Hematopoietic multipotent progenitor cell (in vitro differentiated cells): ENCODE measurements at places on chromosomes 16 and 17.

- no peak for DNase-seq
These were observed 21.2 kb downstream of the LIG3 start for GRCh38 chr17:35001549-35001948.

- DNase-seq, result no peak
These were observed 72.5 kb upstream of the IRX3 start for GRCh38 chr16:54359081-54359480.

DNA sequence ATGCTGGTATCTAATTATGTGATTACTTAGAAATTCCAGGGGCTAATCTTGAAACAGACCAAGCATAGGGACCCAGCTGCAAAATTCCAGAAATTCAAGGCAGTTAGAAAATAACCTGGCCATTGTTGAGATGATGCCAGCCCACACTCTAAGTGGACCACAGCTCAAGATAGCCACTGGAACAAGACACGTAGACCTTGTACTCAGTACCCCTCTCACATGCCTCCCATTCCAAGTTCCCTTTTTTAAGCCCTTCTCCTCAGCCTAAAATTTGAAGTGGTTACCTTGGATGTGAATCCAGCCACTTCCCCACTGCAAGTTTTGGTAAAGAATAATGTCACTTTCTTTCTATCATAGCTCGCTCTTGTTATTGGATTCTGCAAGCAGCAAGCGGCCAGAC lies 4.1 kb upstream of the ZNF19 start:
- DNase-seq, result no peak

DNA sequence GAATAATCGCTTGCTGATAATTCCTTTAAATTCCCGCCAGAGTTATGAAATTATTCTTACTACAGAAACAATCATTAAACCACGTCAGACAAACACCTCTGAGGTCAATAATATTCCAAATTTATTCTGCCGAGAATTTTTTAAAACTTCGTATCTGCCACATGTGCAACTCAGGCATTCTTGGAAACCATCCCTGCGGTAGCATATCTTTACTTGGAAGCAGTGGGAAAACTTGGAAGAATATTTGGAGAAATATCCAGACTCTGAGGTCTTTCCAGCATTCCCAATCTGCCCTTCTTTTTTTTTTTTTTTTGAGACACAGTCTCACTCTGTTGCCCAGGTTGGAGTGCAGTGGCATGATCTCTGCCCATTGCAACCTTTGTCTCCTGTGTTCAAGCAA lies 2.0 kb upstream of the CCL11 start:
- no peak for DNase-seq

DNA sequence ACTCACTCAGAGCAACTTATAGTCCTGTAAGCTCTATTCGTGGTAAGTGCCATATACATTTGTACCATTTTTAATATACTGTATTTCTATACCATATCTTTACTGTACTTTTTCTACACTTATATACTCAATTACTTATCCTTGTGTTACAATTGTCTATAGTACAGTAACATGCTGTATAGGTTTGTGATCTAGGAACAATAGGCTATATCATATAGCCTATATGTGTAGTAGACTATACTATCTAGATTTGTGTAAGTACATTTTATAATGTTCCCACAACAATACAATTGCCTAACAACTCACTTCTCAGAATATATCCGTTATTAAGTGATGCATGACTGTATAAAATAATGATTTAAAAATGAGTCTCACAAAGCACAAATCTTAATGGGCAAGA lies 123.3 kb upstream of the NACA2 start:
- DNase-seq, result no peak

DNA sequence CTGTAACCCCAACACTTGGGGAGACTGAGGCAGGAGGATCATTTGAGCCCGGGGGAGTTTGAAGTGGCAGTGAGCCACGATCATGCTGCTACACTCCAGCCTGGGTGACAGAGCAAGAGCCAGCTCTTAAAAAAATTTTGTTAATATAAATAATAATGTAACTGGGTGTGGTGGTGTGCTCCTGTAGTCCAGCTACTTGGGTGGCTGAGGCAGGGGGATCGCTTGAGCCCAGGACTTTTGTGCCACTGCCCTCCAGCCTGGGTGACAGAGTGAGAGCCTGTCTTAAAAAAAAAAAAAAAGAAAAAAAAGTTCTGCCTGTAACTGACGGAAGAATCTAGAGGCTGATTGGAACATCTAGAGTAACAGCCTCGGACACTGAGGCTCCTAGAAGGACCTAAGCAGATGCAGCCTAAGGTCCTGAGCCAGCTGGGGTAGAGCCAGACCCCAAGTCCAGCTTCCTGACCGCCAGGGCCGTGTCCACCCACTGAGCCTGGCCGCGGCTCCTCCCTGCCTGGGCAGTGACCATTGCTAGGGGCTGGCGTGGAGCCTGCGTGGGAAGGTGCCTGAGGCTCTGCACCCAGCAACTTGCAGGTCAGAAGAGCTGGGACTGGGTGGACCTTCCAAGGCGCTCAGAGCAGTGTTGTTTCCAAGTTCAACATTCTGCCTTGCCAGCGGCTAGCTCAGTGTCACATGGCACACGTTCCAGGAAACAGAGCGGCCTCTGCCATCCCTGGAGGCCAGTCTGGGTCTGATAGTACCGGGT lies 209.4 kb upstream of the CIBAR2 start:
- DNase-seq, result no peak

GRCh38 chr17:43655693-43656255 lies 5.9 kb downstream of the MEOX1 start:
- no peak for DNase-seq

DNA sequence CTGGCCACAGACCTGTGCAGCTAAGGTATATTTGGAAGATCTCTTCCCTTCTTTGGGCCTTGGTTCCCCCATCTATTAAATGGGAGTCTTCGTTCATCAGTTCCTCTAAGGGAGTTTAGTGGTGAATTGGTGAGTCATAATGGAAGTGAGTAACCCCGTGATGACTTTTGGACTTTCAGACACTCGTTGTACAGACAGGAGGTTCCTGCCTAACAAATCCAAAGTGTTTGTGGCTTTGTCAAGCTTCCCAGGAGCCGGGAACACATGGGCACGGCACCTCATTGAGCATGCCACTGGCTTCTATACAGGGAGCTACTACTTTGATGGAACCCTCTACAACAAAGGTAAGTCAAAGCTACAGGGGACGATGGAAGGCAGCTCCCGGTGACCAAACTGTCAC lies 40.4 kb downstream of the WSCD1 start:
- DNase-seq, result no peak

DNA sequence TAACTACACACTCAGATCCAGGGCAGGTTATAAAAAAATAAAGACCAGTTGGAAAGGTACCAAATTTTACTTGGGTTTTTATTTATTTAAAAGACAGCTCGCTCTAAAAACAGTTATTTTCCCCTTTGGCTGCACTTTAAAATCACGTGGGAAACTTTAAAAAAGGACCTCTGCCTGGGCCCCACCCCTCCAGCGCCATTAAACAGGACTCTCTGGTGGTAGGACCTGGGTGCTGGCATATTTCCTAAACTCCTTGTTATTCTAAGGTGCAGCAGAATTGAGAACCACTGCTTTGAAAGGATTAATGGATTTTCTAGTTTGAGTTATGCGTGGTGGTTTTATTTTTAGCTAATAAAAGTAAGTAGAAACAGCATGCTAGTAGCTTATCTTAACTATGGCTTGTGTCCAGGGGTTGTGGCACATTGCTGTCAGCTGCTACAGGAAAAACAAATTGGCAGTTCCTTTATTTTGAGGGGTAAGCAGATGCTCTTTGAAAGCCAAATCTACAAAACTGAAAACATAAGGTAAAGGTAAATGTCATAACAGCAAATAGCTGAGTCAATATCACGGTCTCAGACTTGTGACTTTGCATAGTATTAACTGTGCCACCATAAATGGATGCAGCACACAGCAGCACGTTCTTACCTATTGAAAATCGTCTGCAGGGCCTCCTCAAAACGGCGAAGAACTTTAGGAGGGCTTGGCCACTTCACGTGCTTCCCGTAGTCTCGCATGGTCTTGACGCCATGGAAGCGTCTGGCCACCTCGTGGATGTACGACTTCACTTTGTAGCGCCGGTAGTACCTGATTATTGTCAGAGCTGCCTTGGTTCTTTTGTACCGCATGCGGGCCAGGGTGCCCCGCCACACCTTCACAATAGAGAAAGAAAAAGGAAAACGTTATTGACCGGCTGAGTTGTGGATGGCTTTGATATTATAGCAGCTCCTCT lies 172.0 kb downstream of the CDK5R1 start:
- DNase-seq, result no peak

DNA sequence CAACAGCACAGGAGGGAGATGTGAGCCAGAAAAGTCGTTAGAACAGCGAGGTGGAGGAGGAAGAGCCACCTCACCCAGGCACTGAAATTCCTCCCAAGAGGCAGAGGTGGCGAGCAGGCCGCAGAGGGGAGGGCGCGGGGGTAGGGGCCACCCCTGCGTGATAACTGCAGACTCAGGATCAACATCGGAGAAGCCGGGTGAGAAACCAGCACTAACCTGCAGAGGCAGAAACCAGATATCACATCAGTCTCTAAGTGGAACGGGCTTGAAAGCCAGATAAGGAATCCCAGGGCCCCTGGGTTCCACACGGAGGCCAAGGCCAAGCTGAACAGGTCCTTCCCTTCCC lies 39.4 kb upstream of the ZC3H18 start:
- no peak for DNase-seq

DNA sequence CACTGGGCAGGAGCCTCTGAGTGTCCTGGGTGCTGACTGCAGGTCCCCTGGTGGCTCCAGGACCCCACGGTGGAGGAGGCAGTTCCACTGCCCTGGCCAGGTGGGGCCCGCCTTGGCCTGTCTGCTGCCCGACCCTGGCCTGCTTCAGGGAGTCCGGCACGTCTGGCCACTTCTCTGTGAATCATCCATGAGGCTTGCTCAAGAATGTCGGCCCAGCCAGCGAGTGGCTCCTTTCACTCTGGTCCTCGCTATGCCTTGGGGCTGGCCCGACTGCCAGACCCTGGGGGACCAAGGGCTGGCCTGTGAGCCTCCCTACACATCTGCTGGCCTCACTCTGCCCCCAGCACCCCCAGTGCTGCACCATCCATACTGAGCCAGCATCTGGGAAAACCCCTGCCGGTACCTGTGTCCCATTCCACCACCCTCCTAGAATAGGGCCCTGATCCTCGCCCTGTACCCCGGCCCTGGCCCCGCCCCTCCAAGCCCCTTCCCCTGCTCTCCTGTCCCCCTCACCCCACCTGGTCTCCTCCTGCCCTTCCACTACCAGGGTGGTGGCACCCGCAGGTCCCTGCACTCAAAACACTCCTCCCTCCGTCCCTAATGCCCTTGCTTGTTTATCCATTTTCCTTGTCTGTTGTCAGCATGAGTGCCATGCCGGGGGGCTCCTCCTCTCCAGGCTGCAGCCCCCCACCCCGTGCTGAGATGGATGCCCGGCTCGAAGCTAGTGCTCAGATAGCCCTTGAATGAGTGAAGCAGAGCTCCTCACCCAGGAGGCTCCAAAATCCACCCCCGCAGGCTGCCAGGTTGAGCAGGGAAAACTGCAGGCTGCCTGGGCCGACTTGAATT lies 35.5 kb downstream of the ADCY7 start:
- DNase-seq, result no peak

- DNase-seq, result no peak
These were observed 57.2 kb downstream of the KANSL1 start for GRCh38 chr17:46135879-46136563.

DNA sequence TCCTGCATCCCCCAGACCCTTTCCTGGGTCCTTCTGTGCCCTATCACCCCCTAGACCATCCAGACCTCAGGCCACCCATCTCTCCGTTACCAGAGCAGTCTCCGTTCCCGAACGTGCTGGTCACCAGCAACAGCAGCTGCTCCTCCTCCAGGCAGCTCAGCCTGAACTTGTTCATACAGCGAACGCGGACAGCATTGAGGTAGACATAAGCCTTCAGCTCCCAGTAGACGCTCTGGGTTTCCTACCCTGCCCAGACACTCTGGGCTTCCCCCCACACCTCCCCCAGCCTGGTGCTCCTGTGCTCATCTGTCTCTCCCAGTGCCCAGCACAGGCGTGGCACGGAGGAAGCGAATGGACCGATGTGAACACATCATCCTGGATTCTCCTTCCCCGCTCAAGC lies 41.6 kb upstream of the RNFT1 start:
- DNase-seq, result no peak

DNA sequence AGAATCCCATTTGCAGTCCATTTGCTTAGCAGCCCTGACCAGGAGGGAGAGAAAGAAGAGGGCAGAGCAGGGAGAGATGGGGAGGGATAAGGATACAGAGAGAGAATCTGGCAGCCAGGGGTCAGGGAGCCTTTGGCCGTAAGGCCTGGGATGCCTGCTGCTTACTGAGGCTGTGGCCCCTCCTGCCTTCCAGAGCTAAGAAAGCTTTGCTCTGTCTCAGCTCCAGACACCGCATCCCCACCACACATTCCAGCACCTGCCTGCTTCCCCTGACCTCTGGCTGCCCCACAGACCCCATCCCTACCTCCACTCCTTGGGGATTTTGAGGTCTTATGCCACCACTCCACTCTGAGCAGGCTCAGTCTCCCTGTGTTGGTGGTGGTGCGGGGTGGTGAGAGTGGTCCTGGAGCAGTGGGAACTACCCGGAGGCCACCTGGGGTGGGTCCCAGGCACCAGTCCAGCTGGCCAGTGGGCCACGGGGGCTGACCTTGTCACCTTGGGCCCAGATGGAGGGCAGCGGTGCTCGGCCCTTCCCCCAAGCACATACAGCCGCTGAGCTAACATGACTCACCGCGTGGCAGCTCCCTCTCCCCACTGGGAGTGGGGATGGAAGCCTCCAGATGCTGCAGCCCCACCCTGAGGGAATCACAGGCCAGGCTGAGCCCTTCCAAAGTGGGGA lies 58.3 kb downstream of the RAI1 start:
- no peak for DNase-seq

DNA sequence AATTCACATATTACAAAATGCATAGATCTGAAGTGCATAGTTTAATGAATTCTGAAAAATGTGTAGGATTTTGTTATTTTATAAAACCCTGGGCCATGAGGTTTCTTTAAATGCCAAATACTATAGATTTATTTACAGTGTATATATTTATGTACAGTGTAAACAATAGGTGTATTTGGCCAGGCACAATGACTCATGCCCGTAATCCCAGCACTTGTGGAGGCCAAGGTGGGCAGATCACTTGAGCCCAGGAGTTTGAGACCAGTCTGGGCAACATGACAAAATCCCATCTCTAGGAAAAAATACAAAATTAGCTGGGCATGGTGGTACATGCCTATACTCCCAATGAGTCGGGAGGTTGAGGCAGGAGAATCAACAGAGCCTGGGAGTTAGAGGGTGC lies 249.4 kb downstream of the PRKCA start:
- no peak for DNase-seq

- DNase-seq, result no peak
These were observed 1.5 kb downstream of the CYBA start for GRCh38 chr16:88649195-88649923.

DNA sequence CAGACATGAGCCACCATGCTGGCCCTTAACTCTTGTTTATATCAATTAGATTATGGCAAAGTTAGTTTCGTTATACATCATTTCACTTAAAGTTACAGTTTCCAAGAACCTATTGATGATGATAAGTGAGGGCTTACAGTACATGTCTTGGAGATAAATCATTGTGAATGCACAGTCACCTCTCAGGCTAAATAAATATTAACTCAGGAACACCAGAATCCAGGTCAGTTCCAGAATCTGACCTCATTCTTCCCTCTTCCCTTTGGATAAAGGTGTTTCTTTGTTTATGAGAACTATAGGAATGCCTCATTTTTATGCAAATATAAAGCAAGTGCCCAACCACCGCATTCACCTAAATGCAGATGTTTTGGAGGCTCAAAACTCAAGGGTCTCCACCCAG lies 48.4 kb upstream of the CRYM start:
- DNase-seq, result no peak

GRCh38 chr17:61161615-61162134 lies 238.0 kb upstream of the TBX2 start:
- DNase-seq, result no peak
